IPS-NIHi11 (cell line): ENCODE measurements at places on chromosomes 6 and 20.

- no peak for DNase-seq
Measured at GRCh38 chr6:74735304-74735703, 470.5 kb downstream of the COL12A1 start.

DNA sequence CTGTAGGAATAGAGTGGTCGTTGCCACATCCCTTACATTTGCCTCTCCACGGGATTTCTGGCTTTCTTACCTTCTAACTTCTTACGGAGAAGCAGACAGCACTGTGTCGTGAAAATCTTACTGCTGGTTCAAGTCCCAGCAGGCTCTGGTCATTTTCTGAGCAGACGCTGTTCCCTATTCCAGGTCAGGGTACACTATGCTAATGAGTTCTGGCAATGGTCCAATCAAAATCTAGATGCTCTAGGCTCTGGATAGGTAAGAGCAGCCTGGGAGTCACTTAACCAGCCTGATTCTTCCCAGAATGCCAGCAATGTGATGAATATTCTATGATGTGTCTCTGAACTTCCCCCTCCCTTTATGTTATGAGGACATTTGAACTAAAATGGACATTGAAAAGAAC lies at the start of gene GCM1:
Gene GCM1, minus strand, starts transcription at position 158 of the 400 bp plus-strand sequence. CDS start 3,209 bp downstream, outside the sequence.
- no peak for DNase-seq

GRCh38 chr6:20572288-20572687 lies 38.0 kb downstream of the CDKAL1 start:
- no peak for DNase-seq

GRCh38 chr6:44530209-44530909 lies 142.9 kb downstream of the CDC5L start:
- no peak for DNase-seq

- no peak for DNase-seq
Measured at GRCh38 chr6:87514831-87515230, 42.1 kb downstream of the SLC35A1 start.

GRCh38 chr6:137764464-137764863 lies 102.6 kb upstream of the TNFAIP3 start:
- DNase-seq = no peak

GRCh38 chr20:36109251-36109947 lies 45.1 kb upstream of the EPB41L1 start:
- no peak for DNase-seq

DNA sequence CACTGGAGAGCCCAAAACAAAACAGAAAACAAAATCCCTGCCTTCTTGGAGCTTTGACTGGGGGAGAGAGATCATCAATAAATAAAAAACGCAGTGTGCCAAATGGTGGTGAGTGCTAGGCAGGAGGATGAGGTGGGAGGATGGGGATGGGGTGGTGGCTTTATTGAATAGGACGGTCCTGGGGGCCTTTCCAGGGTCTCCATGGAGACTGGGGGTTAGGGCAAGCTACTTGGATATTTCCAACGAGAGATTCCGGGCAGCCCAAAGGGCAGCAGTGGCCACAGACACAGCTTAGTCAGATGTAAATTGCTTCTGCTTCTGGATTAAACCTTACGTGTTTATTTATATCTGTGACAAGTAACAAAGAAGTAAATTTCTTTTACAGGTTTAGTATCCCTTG lies 700.1 kb downstream of the QKI start:
- DNase-seq = no peak

- DNase-seq = no peak
Measured at GRCh38 chr6:73248192-73248903, 14.6 kb downstream of the KHDC1 start.

- DNase-seq = no peak
Measured at GRCh38 chr6:119527231-119527578, 177.6 kb upstream of the MAN1A1 start.

DNA sequence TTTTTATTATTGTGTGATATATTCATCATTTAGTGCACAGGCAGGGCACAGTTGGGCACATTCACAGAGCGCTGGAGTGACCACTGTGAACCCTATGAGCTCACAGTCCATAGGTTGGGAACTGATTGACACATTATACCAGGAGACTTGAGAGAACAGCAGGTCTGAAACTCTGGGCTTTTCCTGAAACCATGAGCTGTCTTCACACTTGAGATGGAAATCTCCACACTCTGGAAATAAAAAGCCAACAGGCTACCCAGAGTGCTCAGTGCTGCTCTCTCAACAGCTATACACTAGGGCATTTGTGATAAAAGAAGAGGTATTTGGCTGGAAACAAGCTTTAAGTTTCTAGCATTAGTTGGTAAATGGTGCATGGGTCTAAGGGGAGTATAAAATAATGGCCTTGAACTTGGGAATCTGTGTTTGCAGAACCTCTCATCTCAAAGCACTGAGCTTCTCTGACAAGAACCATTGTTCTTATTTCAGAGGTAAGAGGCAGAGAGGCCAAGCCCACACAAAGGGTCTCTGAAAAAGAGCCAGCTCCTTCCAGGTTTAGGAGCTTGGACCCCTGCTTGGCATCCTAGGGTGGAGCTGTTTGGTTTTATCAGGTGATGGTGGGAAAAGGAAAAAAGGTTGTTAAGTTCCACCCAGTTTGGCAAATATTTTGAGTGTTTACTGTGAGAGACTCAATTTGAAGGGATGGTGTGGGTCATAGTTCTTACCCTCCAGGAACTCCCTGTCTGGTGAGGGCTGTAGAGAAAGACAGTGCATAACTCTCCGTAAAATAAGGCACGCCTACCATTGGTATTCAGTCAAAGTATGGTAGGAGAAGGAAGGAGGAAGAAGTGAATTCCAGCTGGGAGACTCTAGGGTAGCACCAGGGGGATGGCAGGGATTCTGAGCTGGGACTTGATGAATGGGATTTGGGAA lies 14.5 kb downstream of the CHMP4B start:
- no peak for DNase-seq

DNA sequence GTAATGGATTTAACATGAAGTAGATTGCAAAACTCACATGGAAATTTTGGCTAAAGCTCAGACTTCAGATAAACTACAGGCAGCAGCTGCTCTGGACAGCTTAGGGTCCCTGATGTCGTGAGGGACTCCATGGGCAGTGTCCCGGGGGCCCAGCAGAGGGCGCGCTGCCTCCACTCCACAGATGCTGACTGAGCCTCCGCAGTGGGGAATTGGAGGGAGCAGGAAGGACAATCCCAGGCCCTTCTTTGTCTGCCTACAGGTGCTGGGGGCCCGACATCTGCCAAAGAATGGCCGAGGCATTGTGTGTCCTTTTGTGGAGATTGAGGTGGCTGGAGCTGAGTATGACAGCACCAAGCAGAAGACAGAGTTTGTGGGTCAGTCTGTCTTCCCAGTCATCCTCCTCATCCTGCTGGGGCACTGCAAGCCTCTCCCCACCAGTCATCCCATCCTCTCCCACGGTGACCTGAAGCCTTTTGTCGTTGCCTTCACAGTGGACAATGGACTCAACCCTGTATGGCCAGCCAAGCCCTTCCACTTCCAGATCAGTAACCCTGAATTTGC lies 35.9 kb downstream of the PLCG1 start:
- DNase-seq = peak; percentile 88

DNA sequence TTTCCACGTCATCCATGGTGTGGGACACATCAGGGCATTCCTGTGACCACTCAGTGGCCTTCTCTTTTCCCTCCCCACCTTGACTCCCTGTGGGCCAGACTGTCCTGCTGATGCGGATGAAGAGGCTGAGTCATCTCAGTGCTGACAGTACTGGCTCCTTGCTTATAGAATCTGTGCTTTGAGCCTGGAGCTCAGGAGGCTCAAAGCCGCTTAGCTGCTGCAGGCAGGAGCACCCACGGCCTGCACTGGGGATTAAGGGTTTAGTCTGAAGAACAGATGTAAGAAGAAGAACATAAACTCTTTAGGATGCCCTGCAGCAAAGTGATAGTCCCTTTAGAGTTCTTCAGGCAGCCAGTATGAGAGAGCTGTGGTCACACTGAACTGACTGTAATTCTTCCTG lies 642.0 kb upstream of the CHD6 start:
- no peak for DNase-seq

- no peak for DNase-seq
Measured at GRCh38 chr6:135514706-135515105, 17.2 kb upstream of the AHI1 start.

- DNase-seq = no peak
Measured at GRCh38 chr6:130840050-130840449, 12.8 kb downstream of the SMLR1 start.

GRCh38 chr6:112760831-112761230 lies 413.7 kb downstream of the RFPL4B start:
- DNase-seq = no peak

DNA sequence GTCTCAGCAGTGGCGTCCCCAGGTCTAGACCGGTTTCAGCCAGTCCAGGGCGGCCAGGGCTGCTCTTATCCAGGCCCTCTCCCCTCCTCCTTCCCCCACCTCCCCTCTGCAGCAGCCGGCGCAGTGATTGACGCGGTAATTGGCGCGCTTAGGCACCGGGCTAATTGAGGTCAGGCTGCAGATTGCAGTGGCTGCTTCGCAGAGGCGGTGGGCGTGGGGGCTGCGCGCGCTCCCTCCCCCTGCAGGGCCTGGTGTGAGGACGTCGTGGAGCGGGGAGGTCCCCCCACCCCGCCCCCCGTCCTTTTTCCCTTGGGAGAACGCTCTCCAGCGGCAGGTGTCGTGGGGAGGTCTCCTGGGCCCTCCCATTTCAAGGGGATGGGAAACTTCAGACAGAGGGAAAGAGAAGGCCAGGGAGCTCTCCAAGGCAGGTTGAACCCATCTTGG lies 70.4 kb upstream of the BLCAP start:
- peak; percentile 67 for DNase-seq

- DNase-seq = no peak
Measured at GRCh38 chr6:91600561-91600960, 1013.7 kb upstream of the MAP3K7 start.

GRCh38 chr20:63587256-63587655 lies 13.2 kb upstream of the HELZ2 start:
- DNase-seq = no peak

GRCh38 chr6:100426744-100427338 lies 37.9 kb downstream of the SIM1 start:
- DNase-seq = no peak

GRCh38 chr20:3172126-3172932 lies 1.0 kb downstream of the LZTS3 start:
- DNase-seq = no peak

DNA sequence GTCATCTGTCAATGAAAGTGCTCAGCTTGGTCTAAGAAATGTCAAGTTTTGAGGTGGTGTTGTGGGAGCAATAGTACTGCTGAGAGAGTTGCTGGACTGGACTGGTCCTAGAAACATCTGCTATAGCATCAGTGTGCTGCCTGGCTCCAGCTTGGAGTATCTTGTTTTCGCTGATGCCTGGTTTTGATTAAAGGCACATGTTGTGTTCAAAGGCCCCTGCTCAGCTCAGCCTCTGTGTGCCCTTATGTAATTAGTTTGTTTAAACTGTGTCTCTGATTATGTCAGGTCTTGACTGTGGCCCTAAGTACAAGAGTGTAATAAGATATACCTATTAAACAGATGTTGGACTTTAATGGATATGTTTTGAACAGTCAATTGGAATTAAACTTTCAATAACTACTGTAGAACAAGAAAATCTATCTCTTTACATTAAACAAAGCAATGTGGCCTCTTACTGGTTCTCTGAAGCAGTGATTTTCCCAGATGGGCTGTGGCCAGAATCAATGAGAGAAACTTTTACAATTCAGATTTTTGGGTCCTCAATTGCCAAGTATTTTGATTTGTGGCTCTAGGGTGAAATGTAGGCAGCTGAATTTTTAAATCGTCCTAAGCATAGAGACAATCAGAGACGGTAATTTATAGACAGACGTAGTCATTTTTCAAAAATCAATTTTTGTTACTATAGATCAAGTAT lies 668.2 kb downstream of the DHX35 start:
- DNase-seq = no peak

- DNase-seq = no peak
Measured at GRCh38 chr20:40197691-40198090, 491.3 kb downstream of the MAFB start.

- DNase-seq = no peak
Measured at GRCh38 chr6:17281100-17281496, at the start of gene RBM24. Gene RBM24 (plus strand): TSS chr6:17281361. CDS start chr6:17281582, 221 bp downstream.

DNA sequence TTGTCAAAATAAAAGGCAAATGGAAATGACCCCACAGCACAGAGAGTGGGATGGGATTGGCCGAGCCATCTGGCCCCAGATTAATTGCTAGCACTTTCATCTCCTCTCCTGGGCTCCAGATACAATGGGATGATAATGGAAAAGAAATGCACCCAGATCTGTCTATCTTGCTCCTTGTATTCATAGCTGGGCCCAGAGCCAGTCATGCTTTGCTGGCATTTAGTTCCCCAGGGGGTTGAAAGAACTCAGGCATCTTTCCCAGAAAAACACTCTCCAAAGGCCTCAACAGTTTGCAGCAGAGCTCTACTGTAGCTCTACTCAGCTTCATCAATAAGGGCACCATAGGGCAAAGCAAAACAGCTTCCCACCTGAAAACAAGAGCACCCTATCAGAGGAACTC lies 116.0 kb upstream of the FOXA2 start:
- no peak for DNase-seq

DNA sequence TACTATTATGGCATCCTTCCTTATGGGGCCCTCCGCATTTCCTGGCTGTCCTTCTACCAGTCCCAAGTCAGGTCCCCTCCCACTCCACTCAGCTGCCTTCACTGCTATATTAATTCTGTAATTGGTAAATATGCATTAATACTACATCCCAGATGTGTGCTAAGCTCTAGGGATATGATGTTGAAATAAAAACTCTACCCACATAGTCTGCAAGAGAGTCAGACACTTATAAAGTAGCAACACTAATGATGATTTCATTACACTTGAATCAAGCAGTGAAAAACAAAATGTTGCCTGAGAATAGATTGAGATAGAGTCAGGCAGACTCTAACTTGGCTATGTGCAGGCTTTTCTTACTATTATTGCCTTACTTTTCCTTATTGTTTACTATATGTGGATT lies 62.4 kb downstream of the AIG1 start:
- DNase-seq = no peak

DNA sequence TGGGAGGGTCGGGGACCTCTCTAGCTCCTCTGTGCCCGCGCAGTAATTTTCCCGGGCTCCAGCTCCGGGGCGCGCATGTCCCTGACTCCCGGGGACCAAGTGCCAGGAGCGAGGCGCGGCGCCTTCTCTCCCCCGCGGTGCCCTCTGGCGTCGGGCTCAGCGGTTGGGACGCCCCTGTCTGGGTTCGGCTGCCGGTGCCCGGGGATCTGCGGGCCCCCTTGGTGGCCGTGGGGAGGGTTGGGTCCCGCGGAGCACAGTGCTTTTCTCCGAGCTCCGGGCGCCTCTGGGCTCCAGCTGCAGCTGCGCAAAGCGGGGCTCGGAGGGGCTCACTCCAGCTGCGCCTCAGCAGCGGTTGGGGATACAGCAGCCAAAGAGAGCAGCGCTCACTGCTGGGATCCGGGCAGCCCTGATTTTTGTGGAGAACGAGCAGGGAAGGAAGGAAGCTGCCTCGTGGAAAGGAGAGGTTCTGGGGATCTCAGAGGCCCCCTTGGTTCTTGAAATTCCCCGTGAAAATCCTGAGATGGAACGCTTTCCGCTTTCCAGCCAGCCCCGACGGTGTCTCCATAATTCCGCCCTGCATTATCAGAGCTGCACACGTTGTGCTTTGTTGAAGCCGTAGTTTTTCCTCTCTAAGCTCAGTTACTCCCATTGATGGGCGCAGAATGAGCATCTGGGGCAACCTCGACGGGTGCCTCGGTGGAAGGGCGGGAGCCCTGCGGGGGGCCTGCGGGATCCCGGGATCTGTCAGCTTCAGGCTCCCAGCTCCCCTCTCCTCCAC lies 861 bp downstream of the PPP1R14C start:
- peak; percentile 31 for DNase-seq
